ENCODE measurements at places on chromosomes 6 and 20. TPM values are rescaled to one million over a fixed set of nuclear protein-coding genes. Genes with fewer than 3 reads are reported as not detected.

PLN gene
- not detected for total RNA-seq

- H3K4me3 ChIP-seq = no peak overlapping the region
- peaks cover 5% of the 10 kb centered on the region for H3K27me3 ChIP-seq
- H3K36me3 ChIP-seq = no peaks in the 10 kb centered on the region
- no peak overlapping the region for H3K27ac ChIP-seq
- DNase-seq = no peak
Measured at GRCh38 chr20:10687895-10688294, 14.1 kb upstream of the JAG1 start.

- DNase-seq = no peak
- H3K27me3 ChIP-seq = no peaks in the 10 kb centered on the region
- H3K36me3 ChIP-seq = no peaks in the 10 kb centered on the region
- no peaks in the 10 kb centered on the region for H3K4me1 ChIP-seq
- no peak overlapping the region for H3K4me3 ChIP-seq
Measured at GRCh38 chr6:2073476-2073875, 171.9 kb downstream of the GMDS start.

DNA sequence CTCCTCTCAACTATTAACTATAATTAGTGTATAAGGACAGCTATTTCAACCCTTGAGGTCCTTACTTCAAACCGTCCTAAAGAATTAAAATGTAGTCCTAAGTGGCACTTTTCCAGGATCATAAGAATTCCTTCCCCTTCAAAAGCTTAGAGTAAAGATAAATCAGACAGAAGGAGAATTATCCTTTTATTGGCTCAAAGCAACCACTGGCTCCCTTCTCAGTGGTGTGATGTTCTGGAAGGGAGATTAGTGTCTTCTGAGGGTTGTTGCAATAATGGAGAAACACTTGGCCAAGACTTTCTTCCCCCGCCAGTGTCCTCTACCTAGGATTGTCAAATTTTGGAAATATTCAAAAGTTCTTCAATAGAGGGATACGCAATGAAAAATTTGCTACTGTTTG is 89.1 kb upstream of the PLEKHG1 start:
- no peaks in the 10 kb centered on the region for H3K4me1 ChIP-seq
- no peak overlapping the region for H3K4me3 ChIP-seq
- H3K27ac ChIP-seq = no peak overlapping the region
- H3K27me3 ChIP-seq = peaks cover 3% of the 10 kb centered on the region
- no peak for DNase-seq
